ENCODE measurements at places on chromosomes 6 and 20.

GRCh38 chr6:36666826-36667591 lies 11.5 kb upstream of the CDKN1A start:
- DNase-seq: peak; percentile 20

GRCh38 chr20:44885392-44886265 lies at the start of gene YWHAB:
TSS of gene YWHAB (plus strand) at chr20:44885705. CDS start at chr20:44901534, 15,829 bp downstream.
- peak; percentile 98 for DNase-seq

GRCh38 chr6:14505401-14505800 lies 387.8 kb downstream of the CD83 start:
- DNase-seq: no peak

- DNase-seq: no peak
Measured at GRCh38 chr6:144286503-144287393, 1.6 kb downstream of the UTRN start.

- no peak for DNase-seq
Measured at GRCh38 chr6:143553337-143553736, 41.8 kb upstream of the FUCA2 start.

DNA sequence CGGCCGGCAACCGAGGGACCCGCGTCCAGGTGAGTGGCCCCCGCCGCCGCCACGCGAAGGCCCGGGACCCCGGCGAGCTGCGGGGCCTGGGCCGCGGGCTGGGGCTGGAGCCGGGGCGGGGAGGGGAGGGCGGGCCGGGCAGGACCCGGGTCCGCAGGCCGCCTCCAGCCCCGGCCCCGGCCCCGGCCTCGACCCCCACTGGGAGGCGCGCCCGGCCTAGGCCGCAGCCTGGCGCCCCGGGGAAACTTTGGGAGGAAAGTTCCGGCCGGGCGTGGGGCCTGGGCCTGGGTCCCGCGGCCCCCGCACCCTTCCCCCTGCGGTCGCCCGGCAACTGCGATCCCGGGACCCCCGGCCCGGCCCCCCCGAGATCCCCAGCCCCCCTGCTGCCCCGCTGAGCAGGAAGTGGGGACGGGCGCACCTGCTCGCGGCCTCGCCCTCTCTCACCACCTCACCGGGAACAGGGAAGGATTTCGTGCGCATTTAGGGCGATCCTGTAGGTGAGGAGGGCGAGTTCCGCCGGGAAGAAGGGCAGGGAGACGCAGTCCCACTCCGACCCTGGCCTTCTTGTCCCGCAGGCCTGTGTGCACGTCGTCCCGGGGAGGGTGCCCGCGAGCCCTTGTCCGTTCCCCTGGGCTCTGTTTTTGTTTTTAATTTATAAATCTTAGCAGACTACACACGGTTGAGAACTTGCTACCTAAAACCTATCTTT lies 402 bp downstream of the OSBPL2 start:
- no peak for DNase-seq

DNA sequence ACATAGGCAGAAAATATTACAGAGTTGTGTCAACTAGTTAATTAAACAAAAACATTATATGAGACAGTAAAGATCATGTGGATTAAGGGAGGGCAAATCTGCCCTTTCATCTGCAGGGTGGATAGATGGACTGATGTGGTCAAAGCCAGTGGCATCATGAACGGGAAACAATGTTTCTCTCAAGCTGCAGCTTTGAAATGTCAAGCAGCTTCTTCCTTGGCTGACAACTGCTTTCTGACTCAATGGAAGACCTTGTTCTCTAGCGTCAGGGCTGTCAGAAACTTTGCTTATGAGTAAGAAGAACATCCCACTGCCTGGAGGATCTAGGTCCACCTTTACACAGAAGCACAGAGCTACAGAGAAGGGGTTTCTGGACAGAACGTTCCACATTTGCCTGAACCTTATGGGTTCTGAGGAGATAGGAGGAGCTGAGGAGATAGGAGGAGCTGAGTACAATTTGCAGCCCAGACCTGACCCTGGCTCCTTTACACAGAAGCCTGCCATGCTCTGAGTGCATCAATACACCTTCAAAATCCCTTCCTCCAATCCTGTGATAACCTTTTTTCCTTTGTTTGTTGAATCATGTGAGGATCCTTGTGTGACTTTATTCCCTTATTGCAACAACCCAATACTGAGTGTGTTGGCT lies 6.1 kb downstream of the CST5 start:
- DNase-seq: no peak

- no peak for DNase-seq
Measured at GRCh38 chr20:24736131-24736843, 212.8 kb upstream of the CST7 start.

GRCh38 chr6:7300926-7301325 lies 12.1 kb downstream of the SSR1 start:
- DNase-seq: no peak

GRCh38 chr6:34275128-34275804 lies 26.5 kb upstream of the SMIM29 start:
- DNase-seq: no peak

GRCh38 chr20:58944610-58945009 lies 36.4 kb upstream of the NELFCD start:
- no peak for DNase-seq

GRCh38 chr6:52725535-52726192 lies 37.6 kb downstream of the GSTA2 start:
- peak; percentile 52 for DNase-seq

- DNase-seq: no peak
Measured at GRCh38 chr6:52574709-52575501, 2.0 kb downstream of the TRAM2 start.

DNA sequence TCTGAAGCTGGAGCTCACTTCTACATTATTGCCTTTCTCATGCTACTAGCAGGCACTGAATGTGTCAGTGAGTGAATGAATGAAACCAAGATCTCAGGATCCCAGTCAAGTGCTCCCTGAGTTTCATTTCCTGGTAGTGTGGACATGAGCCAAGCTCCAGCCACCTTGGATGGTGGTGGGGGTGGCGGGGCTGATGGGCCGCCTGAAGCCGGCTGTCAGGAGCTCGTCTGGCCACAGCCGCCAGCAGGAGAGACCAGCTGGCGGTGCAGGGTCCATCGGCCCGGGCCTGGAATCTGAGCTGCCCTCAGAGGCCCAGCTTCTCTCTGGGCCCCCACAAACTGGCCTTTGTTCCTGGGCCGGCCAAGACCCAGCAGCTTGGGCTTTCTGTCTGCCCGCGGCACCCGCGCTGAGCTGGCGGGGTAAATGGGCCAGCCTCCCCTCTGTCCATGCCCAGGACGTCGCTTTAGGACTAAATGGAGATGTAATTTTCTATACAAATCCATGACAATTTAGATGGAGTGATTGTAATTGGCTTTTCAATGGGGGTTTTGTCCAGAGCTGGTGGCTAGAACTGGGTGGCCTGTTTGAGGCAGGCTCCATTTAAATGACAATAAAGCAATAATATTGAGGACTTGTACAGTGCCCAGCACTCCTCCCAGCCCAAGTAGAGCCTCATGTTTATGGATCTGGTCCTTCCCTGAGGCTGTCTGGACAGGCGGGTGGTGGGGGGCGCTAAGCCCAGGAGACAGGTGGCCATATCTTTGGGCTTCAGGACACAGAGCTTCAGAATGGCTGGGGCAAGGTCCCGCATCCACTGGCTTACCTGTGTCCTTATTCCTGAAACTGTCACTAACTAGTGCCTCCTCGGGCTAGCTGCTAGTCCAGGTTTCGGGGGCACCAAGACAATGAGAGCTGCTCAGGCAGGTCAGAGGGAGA lies 43.5 kb downstream of the NOL4L start:
- no peak for DNase-seq

GRCh38 chr6:11230158-11231107 lies 2.0 kb downstream of the NEDD9 start:
- no peak for DNase-seq

DNA sequence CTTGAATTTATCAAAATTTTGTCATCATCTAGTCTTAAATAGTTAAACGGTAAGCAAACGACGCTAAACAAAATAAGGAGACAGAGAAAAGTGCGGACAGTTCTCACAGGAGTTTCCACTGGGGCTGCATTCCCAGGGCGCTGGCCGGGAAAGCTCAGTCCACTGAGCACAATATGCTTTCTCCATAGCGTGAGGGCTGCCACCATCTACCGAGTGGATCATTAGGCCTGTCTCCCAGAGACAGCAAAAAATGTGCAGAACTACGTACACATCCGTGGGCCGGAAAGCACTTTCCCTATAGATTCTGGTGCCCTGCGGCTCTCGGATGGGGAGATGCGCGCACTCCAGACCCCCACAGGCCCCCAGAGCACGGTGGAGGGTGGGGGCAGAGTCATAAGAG lies 84.9 kb downstream of the THBS2 start:
- DNase-seq: no peak

DNA sequence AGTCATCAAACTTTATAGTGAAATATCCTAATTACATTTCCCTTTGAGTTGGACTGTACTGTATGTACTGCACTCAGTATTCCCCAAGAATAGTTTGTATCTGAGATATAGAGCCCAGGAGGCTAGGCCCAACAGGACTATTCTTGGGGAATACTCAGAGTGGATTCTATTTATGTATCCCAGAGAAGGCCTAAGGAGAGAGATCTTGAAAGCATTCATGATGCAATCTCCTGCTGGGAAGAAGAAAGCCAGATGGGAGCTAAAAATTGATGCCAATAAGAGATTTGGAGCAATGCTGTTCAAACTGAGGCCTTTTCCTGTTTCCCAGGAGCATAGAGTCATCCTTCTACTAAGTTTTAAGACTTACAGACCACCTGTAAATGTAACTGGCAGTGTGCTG lies 452.1 kb upstream of the PLCB4 start:
- DNase-seq: no peak

- no peak for DNase-seq
Measured at GRCh38 chr20:39080326-39080725, 118.2 kb downstream of the DHX35 start.

GRCh38 chr6:17768388-17768787 lies 61.7 kb upstream of the NUP153 start:
- DNase-seq: no peak

All from NCI-H1092 (cell line).